ENCODE measurements at places on chromosomes 7 and 10.
A peak's percentile ranks its signal among the peaks of the same experiment; 100 is the strongest.

DNA sequence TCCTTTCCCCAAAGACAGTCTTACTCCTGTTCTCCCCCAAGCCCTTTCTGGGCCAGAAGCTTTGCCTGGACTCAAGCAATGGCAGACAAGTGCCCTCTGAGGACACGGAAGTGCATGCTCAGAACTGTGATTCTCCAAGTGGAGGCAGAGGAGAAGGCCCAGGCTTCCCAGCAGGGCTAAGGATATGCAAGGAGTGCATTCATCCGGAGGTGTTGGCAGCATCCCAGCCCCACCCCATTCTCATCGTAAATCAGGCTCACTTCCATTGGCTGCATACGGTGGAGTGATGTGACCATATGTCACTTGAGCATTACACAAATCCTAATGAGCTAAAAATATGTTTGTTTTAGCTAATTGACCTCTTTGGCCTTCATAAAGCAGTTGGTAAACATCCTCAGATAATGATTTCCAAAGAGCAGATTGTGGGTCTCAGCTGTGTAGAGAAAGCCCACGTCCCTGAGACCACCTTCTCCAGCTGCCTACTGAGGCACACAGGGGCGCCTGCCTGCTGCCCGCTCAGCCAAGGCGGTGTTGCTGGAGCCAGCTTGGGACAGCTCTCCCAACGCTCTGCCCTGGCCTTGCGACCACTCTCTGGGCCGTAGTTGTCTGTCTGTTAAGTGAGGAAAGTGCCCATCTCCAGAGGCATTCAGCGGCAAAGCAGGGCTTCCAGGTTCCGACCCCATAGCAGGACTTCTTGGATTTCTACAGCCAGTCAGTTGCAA, 1.4 kb upstream of the RBP3 start:
- DNase-seq, result no peak

- no peak for DNase-seq
These were observed 43.1 kb upstream of the FAM180A start for GRCh38 chr7:135791543-135792362.

GRCh38 chr10:58963723-58964124, 212.7 kb upstream of the PHYHIPL start:
- DNase-seq, result no peak

DNA sequence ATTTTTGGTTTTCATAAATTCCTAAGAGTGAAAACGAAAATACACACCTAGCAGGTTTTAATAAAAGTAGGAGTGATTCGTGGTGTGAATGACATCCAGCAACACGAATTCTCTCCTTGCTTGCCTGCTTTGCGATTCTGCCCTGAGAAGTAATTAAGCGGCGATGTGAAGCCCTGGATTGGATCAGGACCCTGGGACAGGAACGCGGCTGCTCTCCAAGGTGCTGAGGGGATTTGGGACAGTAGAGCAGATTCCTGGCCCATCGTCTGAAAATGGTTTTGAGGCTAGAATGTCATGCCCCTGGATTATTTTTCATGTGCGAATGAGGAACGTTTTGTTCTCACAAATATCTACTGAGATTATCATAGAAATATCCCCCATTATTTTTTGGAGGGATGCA, 7.8 kb downstream of the NPS start:
- no peak for DNase-seq

DNA sequence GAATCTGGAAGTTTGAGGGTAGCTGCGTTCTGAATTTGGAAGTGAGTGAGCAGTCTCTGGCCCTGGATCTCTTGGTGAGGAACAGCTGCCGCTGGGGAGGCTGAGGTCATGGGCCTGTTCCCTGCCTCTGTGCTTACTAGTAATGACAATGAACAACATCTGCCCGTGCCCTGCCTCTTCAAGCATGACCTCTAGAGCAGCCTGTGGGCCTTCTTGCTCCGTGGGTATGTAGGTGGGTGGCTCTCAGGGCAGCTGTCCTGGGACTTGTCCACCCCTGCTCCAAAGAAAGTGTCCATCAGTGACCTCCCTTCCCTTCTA, 186.2 kb downstream of the CXCL12 start:
- DNase-seq, result no peak

DNA sequence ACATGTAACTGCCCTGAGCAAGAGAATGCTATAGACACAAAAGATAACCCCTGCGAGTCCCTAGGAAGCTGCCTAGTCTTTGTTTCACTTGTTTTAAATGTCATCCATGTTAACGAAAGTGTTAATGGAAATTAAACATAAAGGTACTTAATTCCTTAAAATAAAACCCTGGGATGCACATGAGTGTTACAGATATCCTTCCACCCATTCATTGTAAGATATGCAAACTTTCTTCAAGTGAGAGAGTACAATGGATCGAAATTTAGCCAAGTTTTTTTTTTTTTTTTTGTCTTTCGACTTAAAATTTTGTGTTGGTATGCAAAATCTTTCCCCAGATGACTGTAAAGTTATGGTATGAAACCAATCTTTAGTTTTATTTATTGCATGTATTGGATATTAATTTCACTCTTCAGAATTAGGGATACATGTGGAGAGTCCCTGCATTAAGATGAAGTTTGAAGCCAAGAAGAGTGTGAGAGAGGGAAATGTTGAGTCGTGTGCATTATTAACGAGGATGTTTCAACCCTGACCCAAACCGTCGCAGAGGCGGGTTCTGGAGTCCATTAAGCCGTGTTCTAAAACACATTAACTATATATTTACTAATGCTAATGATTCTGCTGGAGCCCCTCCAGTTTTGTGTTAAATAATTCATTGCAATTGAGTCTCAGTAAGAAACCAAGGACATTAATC, 1.6 kb downstream of the CDK14 start:
- no peak for DNase-seq

DNA sequence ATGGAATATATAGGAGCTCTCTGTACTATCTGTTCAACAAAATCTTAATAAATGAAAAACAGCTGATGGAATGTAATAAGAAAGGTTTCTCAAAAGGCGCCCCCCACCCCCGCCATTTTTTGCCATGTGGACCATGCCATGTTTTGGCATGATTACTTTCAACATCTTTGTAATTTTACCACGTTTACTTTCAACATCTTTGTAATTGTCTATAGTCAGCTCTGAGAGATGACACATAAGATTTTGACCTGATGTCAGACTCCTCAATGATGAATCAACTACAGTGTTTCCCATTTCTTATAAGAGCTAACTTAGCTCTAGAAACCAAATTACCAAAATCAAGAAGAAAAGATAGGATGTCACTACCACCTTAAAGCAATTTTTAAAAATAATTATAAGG, 144.9 kb upstream of the AHR start:
- no peak for DNase-seq

DNA sequence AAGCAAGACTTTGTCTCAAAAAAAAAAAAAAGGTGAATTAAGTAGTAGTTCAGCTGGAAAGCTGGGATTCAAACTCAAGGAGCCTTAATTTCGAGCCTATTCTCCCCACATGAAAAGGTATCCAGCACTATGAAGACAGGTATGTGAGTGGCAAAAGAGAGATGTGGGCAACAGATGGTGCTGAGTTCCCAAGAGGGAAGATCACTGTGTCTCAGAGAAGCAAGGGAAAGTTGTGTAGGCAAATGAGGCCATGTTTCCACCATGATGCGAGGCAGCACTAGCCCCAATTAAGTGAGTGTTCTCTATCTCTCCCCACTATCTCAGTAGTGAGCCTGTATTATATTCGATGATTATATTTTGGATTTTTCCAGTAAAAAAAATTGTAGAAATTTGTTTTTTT, 19.8 kb upstream of the ST7 start:
- no peak for DNase-seq

- DNase-seq, result no peak
These were observed 623.4 kb upstream of the IGFBP3 start for GRCh38 chr7:46544396-46545008.

GRCh38 chr7:22686620-22687019, 40.4 kb upstream of the IL6 start:
- no peak for DNase-seq

DNA sequence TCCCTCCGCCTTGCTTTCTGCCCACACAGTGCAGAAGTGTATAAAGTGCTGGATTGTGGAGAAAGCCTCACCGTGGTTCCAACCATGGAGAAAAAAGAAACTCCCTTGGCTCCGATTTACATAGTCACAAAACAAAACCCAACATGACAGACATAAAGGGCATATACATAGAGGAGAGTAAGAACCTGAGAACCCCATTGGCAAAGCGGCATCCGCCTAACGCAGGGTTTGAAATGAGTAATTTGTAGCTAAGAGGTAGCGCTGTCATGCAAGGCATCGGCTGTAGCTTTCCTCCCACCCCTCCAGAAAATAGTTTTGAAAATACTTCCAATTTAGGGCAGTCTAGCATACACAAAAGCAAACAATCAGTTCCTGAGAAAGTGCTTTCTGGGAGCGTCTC, 126.0 kb upstream of the NRBF2 start:
- no peak for DNase-seq

DNA sequence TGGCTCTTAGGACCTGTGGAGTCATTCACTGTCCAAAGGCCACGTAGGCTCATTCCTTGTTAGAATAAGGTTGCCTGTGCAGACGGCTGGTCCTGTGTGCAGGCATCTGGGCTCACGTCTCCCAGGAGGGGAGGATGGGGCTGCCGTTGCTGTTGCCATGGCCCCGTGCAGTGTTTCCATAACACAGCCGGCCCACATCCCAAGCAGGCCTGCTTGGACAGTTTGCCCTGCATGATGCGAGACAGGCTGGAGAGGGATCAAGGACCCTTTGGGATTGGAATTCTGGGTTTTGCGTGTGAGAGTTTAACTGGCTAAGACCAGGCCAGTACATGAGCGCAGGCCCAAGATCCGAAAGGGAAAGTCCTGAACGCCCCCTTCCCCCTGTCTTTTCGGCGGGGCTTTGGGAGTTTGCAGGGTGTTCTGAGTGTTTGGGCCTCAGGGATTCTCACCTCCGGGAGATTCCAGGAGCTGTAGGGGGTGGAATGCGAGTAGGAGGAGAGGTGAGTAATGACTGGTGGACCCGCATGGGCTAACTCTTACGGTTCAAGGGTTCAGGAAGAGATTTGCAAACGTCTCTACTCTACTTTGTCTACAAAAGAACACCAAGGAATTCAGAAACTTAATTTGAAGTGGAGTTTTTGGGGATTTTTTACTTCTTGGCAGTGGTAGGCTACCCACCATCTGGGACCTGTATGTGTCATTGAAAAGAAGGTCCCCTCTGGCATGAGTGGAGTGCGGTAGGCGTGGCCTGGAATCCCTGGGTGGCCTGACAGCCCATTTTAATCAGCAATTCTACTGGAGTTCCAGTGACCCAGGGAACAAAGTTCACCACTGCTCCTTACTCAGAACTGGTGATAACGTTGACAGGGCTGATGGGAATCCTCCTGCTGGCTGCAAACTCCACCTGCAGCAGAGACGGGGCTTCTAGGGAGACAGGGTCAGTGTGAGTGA, 125.4 kb downstream of the ITIH5 start:
- DNase-seq, result peak; percentile 82

DNA sequence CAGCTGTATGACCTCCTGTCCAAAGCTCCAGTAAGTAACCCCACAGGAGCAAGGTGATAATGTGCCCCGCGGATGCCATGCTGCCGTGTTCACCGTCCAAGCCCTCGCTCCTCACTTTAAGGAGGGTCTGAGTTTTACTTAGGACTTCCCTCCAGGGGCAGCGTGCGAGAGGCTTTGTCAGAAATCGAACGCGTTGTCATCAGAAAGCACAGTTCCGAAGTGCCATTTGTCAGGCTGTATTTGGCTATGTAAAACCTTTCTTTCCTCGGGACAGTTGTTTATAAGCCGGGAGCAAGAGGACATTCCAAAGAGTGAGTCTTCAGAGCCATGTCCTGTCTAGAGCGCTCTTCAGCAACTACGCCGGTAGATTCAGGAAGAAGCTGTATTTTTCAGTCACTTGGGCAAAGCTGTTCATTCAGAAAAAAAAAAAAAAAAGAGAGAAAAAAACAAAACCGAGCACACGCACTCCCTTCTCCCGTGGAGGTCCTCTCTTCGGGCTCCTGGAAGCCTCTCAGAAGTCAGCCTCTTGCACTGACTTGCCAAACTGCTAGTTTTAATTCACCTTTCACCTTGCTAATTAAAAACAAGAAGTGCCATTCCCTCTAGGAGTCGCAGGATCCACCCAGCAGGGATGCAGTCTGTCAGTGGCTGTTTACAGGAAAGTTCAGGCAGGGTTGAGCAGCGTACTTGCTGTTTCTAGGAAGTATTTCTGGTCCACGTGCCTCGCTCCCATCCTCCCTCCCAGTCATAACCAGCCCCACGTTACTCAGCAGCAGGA, at the start of gene SEMA3E:
SEMA3E (minus strand) TSS at position 676 of the 778 bp plus-strand sequence.
- DNase-seq, result no peak

GRCh38 chr7:112007185-112007584, 199.0 kb downstream of the DOCK4 start:
- no peak for DNase-seq

DNA sequence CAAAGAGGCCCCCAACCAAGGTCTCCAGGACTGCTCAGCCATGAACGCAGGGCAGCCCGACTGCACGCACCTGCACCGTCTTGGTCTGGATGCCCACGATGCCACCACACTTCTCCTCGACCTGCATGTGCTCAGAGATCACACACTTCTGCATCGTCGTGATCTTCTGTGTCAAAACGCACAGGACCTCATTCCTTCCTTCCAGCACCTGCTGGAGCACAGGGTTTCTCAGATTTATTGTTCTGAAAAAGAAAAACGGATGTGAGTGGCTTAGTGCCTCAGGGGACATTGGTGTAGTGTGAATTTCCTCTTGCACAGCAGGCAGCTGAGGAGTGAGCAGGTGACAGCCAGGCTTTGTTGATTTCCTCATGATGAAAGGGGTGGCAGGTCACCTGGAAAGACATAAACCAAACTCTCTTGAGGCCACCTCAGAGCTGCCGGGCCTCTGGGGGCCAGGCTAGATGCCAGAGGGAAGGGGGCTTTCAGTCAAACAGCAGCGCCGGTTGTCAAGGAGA, 38.2 kb downstream of the GSDME start:
- no peak for DNase-seq

DNA sequence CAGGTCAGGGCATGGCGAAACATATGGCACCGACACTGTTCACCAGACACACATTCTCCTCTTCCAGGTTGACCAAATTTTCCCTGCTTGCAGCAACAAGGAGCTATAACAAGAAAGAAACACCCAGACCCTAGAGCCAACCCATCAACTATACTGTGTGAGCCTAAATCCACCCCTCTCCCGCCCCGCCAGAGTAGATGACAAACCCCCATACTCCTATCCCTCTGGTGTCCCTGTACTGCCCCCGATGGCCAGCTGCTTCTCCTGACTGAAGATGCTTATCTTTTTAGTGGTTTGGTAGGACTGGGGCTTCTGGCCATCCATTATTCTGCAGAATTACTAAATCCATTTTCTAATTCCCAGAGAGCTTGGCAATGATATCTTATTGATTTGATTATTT, 70.1 kb upstream of the EEPD1 start:
- DNase-seq, result no peak

GRCh38 chr7:126993626-126994213, 259.0 kb downstream of the GRM8 start:
- DNase-seq, result no peak

All from heart left ventricle (tissue), 16 donors.